ENCODE measurements at places on chromosomes 6 and 20.
A peak's percentile ranks its signal among the peaks of the same experiment; 100 is the strongest.

- DNase-seq = no peak
These were observed 51.9 kb downstream of the GRM4 start for GRCh38 chr6:34093854-34094430.

DNA sequence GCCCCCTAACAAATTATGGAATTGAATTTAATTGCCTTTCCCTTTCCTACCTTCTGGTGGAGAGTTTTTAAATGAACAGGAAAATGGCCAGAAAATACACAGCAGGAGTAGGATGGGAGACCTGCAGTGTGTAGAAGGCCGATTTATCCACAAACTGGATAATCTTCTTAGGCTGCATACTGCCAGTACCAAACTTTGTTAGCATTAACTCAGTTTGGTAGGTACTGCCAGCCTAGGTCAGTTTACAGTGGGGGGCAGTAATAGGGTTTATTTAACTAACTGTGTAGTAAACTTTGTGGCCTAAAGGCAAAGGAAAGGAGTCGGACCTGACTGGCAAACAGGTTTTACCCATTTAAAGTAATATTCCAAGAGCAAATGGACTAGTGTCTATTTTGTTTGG is 4.6 kb downstream of the NCOA3 start:
- no peak for DNase-seq

DNA sequence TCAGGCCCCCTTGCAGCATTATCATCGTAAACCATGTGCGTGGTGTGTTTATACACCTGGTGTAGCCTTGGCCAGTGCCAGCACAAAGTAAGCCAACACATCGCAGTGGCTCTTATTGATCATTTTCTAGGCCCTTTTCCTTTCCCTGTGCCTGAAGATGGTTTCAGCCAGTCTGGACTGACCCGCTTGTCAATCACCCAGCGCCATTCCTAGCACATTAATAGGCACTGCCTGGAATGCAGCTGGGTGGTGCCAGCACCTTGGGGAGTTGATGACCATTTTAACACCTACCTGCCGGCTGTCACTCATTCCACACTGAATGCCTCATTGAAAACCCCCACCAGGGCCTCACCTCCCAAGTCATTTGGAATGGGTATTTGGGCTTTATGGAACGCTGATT is 4.9 kb upstream of the UQCC2 start:
- DNase-seq = no peak

GRCh38 chr20:4905613-4906012 is 95.7 kb downstream of the SLC23A2 start:
- no peak for DNase-seq

GRCh38 chr6:90890683-90891330 is 303.9 kb upstream of the MAP3K7 start:
- DNase-seq = no peak

DNA sequence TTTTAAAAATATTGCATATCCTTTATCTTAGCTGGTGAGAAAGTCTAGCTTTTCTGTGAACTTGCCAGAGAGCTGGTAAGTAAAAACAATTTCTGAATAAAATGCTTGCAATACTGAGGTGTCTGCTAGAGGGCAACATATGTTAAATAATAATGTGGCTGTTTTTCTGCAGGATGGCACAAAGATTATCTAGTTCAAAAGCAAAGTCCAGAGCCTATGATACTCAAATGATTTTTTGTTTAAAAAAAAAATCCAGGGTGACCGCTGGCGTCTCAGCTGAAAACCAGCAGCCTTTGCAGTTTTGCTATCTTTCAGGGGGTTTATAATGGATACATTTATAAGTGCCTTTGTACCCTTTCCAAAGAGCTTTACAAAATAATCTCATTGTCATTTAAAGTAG is 194.9 kb downstream of the PHACTR1 start:
- DNase-seq = peak; percentile 8

DNA sequence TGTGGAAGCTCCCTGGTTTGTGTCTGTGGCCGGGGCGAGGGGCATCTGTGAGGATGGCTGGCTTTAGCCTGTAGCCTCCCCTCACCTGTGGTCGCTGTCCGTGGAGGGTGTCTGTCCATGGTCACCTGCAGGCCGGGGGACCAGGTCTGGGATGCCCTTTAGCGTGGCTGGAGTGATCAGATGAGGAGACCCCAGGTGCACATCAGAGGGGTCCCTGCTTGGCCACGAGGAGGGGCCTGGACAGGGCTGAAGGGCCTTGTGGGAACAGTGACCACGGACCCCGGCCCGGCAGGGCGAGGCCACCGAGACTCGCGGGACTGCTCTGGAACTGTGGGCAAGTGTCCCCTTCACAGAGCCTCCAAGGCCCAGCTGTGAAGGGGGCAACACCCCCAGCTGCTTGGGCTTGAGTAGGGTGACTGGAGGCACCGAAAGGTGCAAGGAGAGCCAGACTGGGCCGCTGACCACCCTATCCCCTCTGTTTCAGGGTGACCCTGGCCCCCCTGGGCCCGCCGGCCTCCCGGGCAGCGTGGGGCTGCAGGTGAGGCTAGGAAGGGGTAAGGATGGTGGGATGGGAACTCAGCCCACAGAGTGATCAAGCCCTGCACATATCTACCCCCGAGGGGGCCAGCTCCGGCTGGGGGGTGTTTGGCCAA is 8.6 kb downstream of the COL9A3 start:
- DNase-seq = no peak

DNA sequence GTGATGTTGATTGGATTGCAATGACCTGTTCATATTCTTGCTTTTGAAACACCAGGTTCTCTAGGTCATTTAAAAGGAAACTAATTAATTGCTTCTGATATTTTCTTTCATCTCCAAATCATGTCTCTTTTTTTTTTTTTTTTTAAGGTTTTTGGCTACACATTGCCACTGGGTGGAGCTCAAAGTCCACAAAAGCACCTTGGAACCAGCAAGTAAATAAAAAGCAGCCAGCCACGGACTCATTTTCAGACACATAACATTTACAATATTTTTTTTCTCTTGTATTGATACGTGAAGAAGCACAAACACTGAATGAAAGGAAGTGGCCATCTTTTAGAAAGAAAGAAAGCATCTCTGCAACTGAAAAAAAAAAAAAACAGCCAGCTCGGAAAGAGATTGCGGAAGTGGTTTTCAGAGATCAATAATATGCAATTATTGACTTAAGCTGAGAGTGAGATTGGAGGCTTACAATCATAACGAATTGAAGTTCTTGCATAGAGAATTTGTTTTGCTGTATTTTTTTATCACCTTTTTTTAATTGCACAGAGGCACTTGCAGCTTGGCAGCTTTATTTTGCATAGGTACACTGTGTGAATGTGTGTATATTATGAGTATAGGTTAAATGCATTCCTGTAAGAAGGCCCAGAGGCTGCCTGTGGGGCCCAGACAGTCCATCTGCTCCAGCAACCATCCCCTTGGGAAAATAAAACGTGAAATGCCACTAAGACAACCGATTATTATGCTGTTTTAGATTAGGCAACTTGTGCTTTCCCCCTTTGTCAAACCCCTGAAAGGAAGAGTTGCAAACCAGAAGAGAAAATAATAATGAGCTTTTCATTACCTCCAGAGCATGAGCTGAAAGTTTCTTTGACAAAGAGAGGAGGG is 28.2 kb downstream of the CGA start:
- peak; percentile 19 for DNase-seq

DNA sequence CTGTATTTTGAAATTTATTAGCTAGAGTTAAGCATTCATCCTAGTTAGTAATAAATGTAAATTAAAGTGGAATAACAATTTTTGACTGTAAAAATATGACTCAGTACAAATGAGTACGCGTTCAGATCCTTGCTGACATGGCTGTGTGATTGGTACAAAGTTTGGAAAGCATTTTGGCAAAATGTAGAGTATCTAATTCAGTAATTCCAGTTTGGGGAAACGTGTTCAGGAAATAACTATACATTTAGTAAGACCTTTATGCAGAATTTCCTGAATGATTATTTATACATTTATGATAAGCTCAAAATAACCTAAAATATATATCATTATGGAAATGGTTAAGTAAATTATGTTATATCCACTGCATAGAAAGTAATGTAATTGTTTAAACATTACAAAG is 8.0 kb downstream of the VTA1 start:
- no peak for DNase-seq

DNA sequence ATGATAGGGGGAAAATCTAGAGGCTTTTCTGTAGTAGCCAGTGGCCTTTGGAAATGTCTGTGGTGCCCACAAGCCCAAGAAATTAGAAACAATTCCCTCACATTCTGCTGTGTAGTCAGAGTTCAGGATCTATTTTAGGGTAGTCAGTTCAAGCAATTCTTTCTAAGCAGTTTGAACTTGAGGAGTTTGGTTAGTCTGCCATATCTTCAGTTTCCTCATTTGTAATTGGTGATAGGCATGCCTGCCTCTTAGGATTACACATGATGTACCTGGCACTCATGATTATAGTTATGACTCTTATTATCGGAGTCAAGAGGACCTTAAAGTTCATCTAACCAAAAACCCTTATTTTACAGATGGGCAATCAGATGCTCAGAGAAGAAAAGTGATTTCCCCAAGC is 21.2 kb upstream of the MEP1A start:
- no peak for DNase-seq

DNA sequence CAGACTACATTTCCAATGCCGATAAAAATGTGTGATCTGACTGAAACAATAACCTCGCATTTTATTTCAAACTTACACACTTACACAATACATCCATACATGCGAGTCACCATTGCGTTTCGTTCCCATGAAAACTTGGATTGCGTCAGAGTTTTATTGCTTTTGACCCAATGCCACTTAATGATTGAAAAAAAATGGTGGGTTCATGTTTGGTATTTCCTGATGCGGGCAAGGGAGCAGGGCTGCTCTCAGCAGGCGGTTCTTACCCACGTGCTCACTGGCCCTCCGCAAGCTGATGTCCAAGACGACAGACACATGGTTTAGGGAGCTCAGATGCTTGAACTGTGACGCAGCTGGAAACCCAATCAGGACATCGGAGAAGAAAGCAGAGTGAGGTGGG is 281.0 kb upstream of the SULF2 start:
- no peak for DNase-seq

- DNase-seq = no peak
These were observed 4.9 kb downstream of the CDH22 start for GRCh38 chr20:46303176-46303956.

- DNase-seq = no peak
These were observed 745.9 kb downstream of the TBC1D32 start for GRCh38 chr6:120588424-120588823.

DNA sequence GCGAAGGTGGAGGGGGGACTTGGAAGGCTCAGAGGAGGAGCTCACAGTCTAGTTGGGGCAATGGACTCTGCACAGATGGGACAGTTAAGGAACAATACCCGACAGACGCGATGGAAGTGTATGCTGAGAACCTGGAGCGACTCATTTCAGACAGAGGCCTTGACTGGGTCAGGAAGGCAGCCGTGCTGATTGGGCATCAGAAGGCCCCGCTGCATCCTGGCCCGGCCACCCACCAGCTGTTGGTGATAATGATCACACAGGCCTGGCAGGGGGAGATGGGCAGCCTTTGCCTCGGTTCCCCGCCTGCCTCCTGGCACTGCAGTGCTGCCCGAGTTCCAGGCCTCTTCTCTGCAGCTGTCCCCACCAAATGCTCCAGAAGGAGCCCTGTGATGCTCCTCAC is 62.4 kb downstream of the MDGA1 start:
- peak; percentile 60 for DNase-seq

DNA sequence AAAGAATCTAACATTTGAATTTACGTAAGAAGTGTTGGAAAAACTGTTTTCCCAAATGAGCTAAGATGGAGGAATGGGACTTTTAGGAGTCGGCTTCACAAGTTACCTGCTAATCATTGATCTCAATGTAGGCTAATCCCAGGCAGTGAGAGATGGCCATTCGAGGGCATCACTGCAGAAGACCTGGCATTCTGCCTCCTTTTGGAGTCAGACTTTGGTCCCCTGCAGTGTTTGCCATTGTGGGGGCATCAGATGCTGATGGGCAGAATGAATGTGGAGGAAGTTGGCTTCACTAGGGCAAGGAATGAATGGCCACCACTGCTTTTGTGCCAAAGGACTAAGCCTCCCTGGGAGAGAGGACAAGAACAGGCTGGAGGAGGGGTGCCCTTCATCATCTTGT is 55.7 kb upstream of the NKX2-2 start:
- DNase-seq = no peak

DNA sequence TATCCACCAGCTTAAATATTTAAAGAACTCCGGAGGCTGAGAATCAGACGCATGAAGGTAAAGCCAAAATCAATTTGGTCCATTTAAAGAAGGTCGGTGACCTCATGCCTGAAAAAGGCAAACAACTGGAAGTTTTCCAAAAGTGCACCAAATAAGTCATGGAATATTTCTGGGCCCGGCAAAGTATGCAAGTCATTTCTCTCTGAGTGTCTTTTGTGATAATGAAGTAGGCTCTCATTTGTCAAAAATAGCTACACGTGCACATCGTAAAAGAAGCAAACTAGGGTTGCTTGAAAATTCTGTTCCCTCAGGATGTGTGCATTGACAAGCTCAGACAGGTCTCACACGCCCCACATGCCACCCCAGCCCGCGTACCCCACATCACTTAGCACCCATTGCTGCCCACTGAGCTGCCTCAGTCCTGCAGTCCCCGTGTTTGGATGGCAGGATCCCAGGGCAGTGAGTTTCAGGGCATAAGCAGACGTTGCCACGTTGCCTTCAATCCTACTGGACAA is 20.5 kb upstream of the PYGB start:
- peak; percentile 43 for DNase-seq

GRCh38 chr6:75183099-75183541 is 22.7 kb downstream of the COL12A1 start:
- no peak for DNase-seq

- peak; percentile 94 for DNase-seq
These were observed 128.9 kb upstream of the SHLD1 start for GRCh38 chr20:5621305-5621704.

GRCh38 chr20:13403453-13403852 is 182.4 kb downstream of the ISM1 start:
- DNase-seq = no peak

Measured in NCI-H446 (cell line).